CD4-positive, alpha-beta T cell treated with Interleukin-10 for 1 hour (primary cell): ENCODE measurements at places on chromosomes 12 and 14.

GRCh38 chr14:54589076-54589475 is 22.1 kb downstream of the SAMD4A start:
- no peak for DNase-seq

GRCh38 chr12:12561371-12562015 is 1.2 kb downstream of the DUSP16 start:
- peak; percentile 67 for DNase-seq

GRCh38 chr14:51484485-51484884 is 167.2 kb upstream of the FRMD6 start:
- DNase-seq = no peak

DNA sequence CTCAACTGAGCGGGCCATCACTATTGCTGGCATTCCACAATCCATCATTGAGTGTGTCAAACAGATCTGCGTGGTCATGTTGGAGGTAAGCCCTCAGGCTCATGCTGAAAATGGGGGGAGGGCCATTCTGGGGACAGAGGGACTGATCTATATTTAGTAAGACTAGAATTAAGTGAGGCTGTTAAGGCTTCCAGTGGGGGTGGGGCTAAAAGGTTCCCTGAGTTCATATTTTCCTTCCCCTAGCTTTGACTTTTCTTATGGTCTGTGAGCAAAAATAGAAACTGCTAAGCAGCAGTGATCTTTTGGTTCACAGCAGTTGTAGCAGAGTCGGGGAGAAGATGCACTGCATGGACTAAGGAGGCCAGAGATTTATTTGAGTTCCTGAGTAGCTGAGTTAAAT is 9.2 kb downstream of the PCBP2 start:
- DNase-seq = no peak

GRCh38 chr12:131421509-131422186 is 289.2 kb upstream of the SFSWAP start:
- no peak for DNase-seq
